ENCODE measurements at places on chromosomes 13 and 19. TPM values are rescaled to one million over a fixed set of nuclear protein-coding genes. Genes with fewer than 3 reads are reported as not detected.

The SPIB gene
- total RNA-seq, result not detected

The PNKP gene
- 67.9 TPM for total RNA-seq

The PSG11 gene
- not detected for total RNA-seq

The FPR1 gene
- 0.11 TPM for total RNA-seq

The AMH gene
- total RNA-seq, result 0.66 TPM
